BE2C (cell line): ENCODE measurements at places on chromosomes 11 and 22.

- no peak for DNase-seq
Observed at GRCh38 chr11:115931548-115932083, 427.4 kb upstream of the CADM1 start.

GRCh38 chr11:73197348-73197747, 20.7 kb upstream of the P2RY2 start:
- DNase-seq, result no peak

- DNase-seq, result no peak
Observed at GRCh38 chr11:113628912-113629311, 77.2 kb downstream of the TMPRSS5 start.

- DNase-seq, result no peak
Observed at GRCh38 chr22:31501738-31502137, 5.4 kb downstream of the SFI1 start.

DNA sequence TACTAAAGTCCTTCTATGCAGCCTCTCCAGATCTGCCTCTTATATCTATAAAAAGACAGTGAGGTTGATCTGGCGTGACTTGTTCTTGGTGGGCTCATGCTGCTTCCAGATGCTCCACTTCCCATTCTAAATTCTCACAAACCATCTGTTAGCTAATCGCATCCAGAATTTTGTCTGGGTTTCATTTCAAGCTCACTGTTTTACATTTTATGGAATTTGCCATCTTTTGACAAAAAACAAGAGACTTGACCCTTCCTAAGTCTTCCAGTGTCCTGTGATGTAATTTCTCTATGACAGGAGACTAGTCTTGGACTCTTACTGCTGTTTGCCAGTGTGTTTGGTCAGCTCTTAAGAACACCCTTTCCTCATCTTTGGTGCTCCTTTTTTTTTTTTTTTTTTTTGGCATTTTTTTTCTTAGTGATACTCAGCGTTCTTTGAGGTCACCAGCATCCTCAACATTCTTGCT, 23.0 kb downstream of the CRKL start:
- no peak for DNase-seq

- DNase-seq, result no peak
Observed at GRCh38 chr11:106608677-106609076, 409.6 kb downstream of the GUCY1A2 start.

DNA sequence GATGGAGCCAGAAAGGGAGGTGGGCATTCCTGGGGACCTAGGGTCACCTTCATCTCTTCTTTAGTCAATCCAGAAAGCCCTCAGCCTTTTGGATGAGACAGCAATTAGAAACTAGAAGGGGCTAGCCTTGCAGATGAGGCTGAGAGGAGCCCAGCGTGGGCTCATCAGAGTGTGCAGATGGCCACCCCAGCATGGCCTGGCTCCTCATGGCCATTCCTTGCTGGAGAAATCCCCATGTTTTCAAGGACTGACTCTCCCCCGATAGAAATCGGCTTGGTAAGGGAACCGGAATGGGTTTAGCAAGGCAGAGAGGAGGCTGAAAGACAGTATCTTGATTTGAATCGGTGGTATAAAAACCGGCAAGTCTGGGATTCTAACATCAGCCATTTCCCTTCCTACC, 274.6 kb downstream of the BUD13 start:
- DNase-seq, result no peak

DNA sequence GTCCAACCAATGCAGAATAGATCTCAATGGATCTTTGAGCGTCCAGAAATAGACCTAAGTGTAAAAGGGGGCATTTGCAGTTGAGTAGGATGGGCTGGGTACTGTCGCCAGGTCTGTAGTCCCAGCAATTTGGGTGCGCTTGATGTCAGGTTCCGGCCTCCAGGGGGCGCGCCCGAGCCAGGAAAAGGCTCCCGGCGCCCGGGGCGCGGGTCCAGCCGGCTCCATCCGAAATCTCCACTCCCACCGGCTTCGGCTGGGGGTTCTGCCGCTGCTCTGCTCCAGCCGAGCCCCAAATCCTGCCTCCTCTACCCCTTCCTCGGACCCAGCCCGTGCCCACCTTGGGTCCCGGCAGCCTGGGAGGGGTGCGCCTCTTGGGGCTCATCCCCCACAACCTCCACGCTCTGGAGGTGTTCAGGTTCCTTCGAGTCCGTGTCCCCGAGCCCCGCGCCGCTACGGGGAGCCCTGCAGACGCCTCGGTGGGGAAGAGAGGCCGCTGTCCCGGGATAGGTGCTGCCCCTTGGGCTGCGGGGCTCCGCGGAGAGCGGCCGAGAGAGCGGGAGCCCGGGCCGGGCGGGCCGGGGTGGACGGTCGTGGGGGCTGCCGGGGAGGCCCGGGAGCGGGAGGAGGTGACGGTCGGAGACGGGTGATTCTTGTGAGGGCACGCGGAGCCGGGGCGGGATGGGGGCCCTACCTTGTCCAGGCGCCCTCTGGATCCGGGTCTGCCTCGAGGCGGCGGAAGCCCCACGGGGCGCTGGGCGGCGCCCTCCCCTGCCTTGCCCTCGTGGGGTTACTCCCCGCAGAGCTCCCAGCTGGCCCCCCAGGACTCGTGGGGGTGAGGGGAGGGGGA, 13.0 kb upstream of the CYB5R3 start:
- peak; percentile 88 for DNase-seq

DNA sequence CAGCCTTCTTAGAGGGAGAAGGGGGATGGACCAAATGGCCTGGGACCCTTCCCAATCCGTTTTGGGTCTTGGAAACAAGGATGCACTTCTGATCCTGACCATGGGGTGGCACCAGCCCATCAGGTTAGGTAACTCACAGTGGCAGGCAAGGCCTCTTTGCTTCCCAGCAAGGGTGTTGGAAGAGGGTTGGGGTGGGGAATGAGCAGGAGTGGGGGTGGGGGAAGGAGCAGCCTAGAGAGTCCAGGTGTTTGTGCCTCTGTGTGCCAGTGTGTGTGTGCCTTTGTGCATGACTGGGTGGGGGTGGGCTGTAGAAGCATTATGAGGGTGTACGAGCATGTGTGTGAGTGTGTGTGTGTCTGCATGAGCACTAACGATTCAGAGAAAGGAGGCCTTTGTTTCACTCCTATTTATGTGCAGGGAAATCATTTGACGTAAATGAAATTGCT, 213.1 kb downstream of the INSC start:
- peak; percentile 68 for DNase-seq

- no peak for DNase-seq
Observed at GRCh38 chr11:72012091-72012630, 13.5 kb downstream of the IL18BP start.

DNA sequence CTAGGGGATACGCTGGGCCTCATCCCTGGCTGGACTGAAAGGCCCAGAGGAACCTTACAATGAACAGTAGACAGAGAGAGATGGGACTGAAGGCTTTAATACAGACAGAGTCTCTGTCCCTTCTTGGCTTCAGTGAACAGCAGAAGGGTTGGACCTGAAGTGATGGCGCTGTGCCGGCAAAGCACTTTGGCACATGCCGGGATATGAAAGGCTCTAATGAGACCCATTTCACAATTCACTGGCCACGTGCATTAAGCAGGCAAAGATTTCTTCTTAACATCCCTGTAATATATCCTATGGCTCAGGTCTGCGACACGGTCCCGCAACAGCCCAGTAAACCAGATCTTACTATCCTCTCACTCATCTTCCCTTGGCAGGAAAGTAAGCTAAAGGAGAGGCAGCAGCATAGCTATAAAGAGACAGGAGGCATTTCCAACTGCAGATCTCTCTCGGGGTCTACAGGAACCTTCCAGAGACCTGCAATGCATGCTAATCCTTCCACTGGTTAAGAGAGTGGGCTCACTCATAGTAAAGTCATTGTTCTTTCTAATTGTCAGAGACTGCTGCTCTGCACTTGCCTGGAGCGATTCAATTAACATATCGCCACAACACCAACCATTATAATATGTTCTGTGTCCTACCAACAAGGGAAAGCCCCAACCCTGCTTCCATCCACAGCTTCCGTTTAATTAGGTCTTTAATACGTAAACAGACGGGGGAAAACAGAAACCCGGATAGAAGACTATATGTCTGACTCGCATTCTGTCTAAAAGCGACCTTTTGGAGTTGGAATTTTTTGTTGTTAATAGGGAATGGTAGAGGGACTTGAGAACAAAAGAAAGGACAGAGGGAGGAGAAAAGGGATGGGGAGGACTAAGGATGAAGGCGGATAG, 1179.0 kb downstream of the LRRC4C start:
- DNase-seq, result peak; percentile 30

GRCh38 chr11:94504689-94505293, 7.5 kb upstream of the C11orf97 start:
- DNase-seq, result no peak

DNA sequence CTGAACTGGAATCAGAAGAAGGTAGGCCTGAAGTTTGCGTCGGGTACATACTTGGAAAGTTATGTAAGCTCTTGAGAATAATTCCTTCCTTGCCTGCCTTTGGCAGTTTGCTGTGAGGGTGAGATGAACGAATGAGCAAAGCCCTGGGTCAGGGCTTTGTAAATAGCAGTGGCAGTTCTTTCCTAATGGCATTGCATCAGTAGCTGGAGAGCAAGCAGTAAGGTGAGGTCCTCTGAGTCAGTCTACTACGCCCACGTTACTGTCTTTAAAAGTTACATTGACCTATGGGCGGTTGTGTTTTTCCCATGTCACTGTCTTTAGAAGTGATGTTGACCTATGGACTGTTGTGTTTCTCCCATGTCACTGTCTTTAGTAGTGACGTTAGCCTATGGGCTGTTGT, 179.1 kb upstream of the E2F8 start:
- DNase-seq, result no peak

DNA sequence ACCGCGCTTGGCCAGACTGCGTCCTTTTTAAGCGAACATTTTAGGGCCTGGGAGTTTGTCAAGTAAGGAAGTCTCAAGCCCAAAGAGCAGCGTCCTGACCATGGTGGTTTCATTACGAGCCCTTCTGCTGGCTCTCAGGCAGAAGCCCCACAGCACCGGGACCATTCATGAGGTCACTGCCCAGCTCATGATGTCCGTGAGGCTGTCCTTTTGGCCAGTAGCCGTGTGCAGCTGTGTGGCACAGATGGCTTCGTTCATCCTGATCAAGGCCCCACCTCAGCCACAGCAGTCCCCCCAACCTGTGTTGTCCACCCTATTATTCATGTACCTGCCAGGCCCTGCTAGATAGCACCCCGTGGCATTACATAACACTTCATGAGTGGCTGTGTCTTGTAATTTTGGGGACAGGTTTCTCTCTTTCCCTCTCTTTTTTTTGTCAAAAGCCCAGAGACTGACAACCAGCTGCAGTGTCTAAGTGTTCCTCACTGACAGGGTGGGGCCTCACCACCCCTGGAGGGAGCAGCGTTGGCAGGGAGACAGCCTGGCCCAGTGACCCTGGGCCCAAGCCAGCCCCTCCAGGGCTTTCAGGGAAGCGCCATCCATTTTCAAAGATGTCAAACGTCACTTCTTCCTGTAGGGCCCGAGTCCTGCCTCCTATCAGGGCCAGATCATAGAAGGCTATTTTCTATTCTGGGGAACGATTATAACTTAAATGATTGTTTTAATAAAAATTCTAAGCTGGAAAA, 21.8 kb upstream of the CABP7 start:
- no peak for DNase-seq

- DNase-seq, result no peak
Observed at GRCh38 chr22:40595497-40596234, 40.9 kb downstream of the MRTFA start.

- DNase-seq, result no peak
Observed at GRCh38 chr11:1732418-1733008, 17.9 kb downstream of the IFITM10 start.

GRCh38 chr22:42959576-42960509, 55.1 kb downstream of the PACSIN2 start:
- peak; percentile 64 for DNase-seq

DNA sequence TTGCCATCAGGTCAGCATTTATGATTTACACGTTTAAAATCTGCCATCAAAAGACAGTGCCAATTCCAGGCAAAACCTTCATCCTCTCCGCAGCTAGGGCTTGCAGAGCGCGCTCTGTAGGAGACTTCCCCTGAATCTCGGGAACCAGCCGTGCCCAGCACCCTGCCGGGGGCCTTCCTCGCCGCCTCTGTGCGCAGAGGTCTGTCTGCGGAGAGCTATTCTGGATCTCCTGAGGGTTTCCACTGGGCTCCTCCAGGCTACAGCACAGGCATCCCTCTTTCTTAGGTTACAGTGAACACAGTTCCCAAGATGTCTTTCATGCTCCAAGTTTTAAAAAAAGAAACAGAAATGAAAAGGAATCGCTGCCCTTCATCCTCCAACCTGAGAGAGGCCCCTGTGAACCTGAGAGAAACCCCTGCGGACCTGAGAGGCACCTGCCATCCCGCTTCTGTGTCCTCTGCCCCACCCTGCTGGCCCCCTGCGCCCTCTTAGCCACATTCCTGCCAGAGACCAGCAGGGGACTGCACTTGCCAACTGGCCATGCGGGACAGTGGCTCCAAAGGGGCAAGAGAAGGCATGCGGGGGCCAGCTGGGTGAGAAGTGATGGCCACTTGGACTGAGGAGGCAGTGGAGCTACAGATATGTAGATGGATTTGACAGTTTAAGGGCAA, 16.1 kb downstream of the TP53AIP1 start:
- no peak for DNase-seq

DNA sequence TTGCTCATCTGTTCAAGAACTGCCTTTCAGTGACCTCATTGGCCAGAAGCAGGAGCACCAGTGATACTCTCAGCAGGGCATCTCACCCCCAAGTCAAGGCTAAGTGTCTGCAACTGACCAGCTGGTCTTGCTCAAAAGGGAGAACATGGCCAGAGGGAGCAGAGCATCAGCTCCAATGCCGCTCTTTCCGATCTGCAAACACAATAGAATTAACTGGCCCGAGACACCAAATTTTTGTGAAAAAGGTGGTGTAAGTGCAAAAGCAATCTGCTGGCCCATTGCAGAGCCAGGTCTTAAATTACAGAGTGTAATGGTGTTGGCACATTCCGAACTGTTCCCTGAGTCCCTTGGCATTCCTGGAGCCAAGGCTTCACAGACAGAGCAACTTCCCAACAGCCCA, 97.0 kb downstream of the PKNOX2 start:
- DNase-seq, result no peak

- DNase-seq, result no peak
Observed at GRCh38 chr22:17257121-17258001, 38.1 kb upstream of the ADA2 start.

GRCh38 chr11:19252394-19253152, 11.8 kb upstream of the E2F8 start:
- DNase-seq, result no peak

GRCh38 chr11:56751480-56751879, 3.0 kb upstream of the OR9G4 start:
- no peak for DNase-seq

GRCh38 chr11:2482204-2482603, 37.4 kb downstream of the KCNQ1 start:
- DNase-seq, result no peak

DNA sequence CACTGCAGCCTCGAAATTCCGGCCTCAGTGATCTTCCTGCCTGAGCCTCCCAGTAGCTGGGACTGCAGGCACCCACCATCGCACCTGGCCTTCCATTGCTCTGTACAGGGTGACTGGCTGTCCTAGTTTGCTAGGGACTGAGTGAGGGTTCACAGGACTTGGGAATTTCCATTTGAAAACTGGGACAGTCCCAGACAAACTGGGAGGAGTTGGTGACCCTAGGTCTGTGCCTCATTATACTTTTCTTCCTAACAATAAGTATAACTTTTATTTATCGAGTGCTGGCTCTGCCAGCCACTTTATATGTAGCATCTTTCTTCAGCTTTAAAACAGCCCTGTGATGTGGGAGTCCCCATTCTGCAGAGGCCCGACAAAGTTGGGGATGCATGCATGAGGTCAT, 25.5 kb downstream of the TCP11L1 start:
- no peak for DNase-seq

- DNase-seq, result peak; percentile 95
Observed at GRCh38 chr22:25475257-25476022, 89.0 kb upstream of the GRK3 start.
